ENCODE measurements at places on chromosomes 13 and 19. TPM values are rescaled to one million over a fixed set of nuclear protein-coding genes. Genes with fewer than 3 reads are reported as not detected.

The EBI3 gene
- 2.6 TPM for total RNA-seq

The LCP1 gene
- total RNA-seq, result 1,165 TPM

The ZNF723 gene
- total RNA-seq, result not detected

The MBD3L3 gene
- total RNA-seq, result not detected

The ZNF100 gene
- 22.3 TPM for total RNA-seq
